GM23338 (cell line): ENCODE measurements at places on chromosomes 3 and 15. TPM values are rescaled to one million over a fixed set of nuclear protein-coding genes. Genes with fewer than 3 reads are reported as not detected.

Gene C3orf49
- not detected in 2 replicates for total RNA-seq

- DNase-seq, result no peak
These were observed 2.8 kb downstream of the UBE2E1 start for GRCh38 chr3:23808525-23808924.

Gene KNG1
- 0.49 TPM in 1 of 2 replicates, not detected in the other for total RNA-seq

Gene SENP8
- total RNA-seq, result 4.9 and 7.7 TPM in 2 replicates

DNA sequence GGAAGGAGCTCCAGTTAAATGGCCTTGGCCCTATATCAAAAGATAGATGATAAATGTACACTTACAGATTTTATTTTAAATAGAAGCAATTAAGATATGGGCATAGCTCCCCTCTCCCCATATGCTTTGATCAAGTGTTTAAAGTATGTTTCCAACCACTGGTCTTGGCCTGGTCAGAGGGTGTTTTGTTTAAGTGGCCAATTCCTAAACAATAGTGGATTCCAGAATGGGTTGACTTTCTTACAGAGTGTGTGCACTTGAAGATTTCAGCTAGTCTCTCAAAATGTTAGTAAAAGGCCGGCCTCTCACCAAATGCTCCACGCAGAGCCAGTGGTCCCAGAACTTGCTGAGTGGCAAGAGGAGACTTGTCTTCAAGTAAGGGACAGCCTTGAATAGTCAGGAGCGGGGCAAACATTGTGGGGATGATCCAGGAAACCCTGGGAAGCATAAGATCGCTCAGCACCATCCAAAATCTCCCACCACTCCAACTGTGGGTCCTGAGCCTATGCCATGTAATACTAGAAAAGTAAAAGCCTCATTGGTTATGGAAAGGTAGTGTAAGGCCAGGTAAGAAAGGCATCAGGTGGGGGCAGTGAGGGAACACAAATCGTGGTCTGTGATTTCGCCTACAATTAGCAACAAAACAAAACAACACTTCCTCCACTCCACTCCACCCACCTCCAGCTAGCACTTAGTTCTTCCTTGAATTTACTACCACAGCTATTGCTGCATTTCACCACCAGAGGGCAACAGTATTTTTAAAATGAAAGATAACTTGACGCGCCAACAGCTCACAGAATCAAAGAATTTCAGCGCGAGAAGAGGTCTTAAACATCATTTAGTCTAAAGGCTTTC, 4.8 kb downstream of the RARRES1 start:
- peak; percentile 86 for DNase-seq

- no peak for DNase-seq
These were observed 32.4 kb downstream of the ACAN start for GRCh38 chr15:88835646-88836045.

DNA sequence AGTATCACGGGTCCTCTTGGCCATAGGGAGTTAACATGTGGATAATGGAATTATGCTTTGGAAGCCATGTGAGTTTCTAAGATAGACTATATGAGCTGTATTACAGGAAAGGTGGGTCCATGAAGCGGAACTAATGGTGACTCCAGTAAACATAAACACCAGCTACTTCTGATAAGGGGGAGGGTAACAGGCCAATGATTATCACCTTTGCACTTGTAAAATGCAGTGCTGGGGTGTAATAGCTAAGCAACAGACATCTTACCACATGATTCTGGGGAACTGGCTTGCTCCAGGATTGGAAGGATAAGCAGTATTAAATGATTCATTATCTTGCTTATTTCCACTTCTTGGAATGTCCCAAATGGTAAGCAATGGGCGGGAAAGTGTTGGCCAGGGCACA, 61.4 kb upstream of the CD47 start:
- DNase-seq, result no peak

GRCh38 chr15:52709187-52709981, 30.2 kb upstream of the ATOSA start:
- peak; percentile 94 for DNase-seq

GRCh38 chr3:5731100-5731499, 543.6 kb downstream of the EDEM1 start:
- no peak for DNase-seq

- DNase-seq, result no peak
These were observed 116.8 kb downstream of the LMLN start for GRCh38 chr3:198076722-198077308.

- no peak for DNase-seq
These were observed 24.9 kb downstream of the ALS2CL start for GRCh38 chr3:46668591-46668990.

Gene EPHA3
- 0.21 and 0.47 TPM in 2 replicates for total RNA-seq

Gene SKOR1
- 0.17 and 0.19 TPM in 2 replicates for total RNA-seq

Gene METTL6
- total RNA-seq, result 17.8 and 21.2 TPM in 2 replicates

Gene SI
- not detected in 2 replicates for total RNA-seq

- no peak for DNase-seq
These were observed 483.2 kb downstream of the TBL1XR1 start for GRCh38 chr3:176714034-176714433.

Gene NME9
- 0.14 TPM in 1 of 2 replicates, not detected in the other for total RNA-seq

Gene ONECUT1
- 4.2 and 9.4 TPM in 2 replicates for total RNA-seq

Gene LACTB
- total RNA-seq, result 15.2 and 18.6 TPM in 2 replicates

Gene MUC4
- total RNA-seq, result 1.3 and 1.6 TPM in 2 replicates

DNA sequence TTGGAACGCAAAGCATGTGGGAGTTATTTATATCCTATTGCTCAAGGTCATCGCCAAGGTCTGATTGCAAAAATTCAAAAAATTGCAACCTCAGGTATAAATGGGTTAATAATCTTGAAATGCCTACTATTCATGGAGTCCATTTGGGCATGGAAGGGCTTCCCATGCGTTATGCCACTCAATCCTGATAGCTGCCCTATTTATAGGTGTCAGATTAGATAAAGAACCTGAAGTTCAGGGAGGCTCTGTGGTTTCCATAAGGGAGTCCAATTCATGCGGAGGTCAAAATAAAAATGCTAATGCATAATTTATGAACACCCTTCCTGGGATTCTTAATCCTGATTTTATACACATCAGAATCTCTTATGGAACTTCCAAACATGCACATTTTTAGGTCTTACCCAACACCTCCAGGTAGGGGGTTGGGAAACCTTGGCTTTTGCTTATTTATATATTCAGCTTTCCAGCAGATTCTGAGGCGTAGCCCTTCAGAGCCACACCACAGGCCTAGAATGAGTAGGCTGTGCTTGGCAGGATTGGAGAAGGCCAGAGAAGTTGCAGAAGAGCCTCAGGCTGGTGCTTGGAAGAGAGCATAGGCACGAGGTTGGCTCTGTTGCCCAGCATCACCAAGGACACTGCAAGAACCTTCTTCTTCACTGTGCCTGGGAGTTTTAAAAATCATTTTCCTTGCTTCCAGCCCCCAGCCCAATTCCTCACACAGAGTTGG, 324.4 kb upstream of the CFAP20DC start:
- no peak for DNase-seq

Gene GNAT1
- not detected in 2 replicates for total RNA-seq

DNA sequence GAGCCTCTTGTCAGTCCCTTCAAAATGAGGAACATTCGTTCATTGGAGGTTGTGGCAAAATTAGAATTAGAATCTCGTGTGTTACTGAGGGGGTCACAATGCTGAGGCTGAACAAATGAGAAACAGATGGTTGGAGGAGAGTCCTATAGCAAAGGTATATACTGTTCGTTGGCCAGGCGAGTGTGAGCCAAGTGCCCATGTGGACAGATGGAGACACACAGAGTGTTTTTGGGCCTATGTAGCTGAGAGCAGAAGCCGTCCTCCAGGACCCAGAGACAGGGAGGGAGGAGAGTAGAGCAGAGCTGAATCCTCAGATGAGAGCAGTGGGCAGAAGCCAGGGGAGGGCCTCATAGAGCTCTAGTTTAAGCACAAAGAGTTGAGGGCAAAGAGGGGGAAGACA, 98.9 kb downstream of the NR1D2 start:
- DNase-seq, result no peak
